ENCODE measurements at places on chromosomes 3 and 15. TPM values are rescaled to one million over a fixed set of nuclear protein-coding genes. Genes with fewer than 3 reads are reported as not detected.

Gene AADAC
- not detected for total RNA-seq

Gene NEIL1
- 79.5 TPM for total RNA-seq

DNA sequence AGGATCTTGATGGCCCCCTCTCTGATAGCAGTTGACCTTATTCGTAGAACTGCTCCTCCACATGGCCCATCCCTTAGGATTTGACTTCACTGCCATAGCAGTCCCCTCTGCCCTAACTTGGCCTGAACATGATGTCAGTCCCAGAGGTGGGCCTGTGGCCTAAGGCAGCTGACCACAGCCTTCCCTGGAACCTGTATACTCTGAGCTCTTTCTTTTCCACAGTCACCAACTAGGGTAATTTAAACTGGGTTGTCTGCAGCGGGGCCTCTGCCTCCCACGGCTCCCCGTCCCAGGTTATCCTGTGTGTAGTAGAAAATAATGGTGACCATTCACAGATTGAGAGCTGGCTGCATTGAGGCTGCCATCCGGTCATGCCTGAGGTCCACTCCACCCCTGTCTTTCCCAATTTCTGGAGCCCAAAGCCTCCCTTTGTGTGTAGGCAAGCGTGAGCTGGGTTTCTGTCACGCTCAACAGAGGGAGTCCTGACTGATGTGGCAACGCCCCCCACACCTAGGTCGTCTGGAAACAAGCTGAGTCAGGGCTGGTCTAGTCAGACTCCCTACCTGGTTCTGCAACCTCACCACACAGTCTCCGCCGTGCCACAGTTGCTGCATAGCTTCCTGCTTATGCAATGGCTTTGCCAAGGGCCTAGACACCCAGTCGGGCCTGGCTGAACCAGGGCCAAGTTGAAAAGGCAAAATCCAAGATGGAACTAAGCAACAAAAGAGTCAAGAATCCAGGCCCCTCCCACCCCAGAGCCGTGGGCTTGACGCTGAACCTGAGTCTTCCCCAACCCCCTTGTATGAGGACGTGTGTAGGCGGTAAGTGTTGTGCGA is 284.5 kb downstream of the XXYLT1 start:
- H3K4me1 ChIP-seq = peaks cover 3% of the 10 kb centered on the region
- DNase-seq = no peak
- H3K27me3 ChIP-seq = no peaks in the 10 kb centered on the region
- H3K36me3 ChIP-seq = no peaks in the 10 kb centered on the region
- H3K27ac ChIP-seq = no peak overlapping the region
- H3K4me3 ChIP-seq = no peak overlapping the region

DNA sequence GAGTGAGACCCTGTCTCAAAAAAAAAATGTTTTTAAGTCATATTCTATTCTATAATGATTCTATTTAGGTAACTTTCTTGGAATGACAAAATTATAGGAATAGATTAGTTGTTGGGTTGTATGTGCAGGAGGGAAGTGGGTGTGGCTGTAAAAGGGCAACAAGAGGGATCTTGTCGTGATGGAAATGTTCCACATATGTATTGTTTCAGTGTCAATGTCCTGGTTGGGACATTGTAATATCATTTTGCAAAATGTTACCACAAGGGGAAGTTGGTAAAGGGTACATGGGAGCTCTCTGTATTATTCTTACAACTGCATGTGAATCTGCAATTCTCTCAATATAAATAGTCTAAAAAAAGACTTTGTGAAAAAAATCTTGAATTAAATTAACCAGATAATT is 14.3 kb upstream of the ABHD5 start:
- no peak overlapping the region for H3K4me3 ChIP-seq
- DNase-seq = no peak
- no peak overlapping the region for H3K27ac ChIP-seq

GRCh38 chr3:134928392-134928791 is 133.3 kb downstream of the EPHB1 start:
- no peak for DNase-seq
- H3K27me3 ChIP-seq = no peaks in the 10 kb centered on the region
- H3K36me3 ChIP-seq = no peaks in the 10 kb centered on the region
- no peak overlapping the region for H3K27ac ChIP-seq
- no peak overlapping the region for H3K4me3 ChIP-seq
- no peaks in the 10 kb centered on the region for H3K4me1 ChIP-seq

- no peak for DNase-seq
- no peaks in the 10 kb centered on the region for H3K27me3 ChIP-seq
- no peak overlapping the region for H3K27ac ChIP-seq
- H3K4me3 ChIP-seq = no peak overlapping the region
- H3K36me3 ChIP-seq = no peaks in the 10 kb centered on the region
Observed at GRCh38 chr15:76200083-76200465, 111.2 kb downstream of the ETFA start.

GRCh38 chr15:66103293-66103590 is 150.3 kb downstream of the MEGF11 start:
- H3K27ac ChIP-seq = no peak overlapping the region
- H3K27me3 ChIP-seq = no peaks in the 10 kb centered on the region

GRCh38 chr15:57082054-57082728 is 163.7 kb downstream of the TCF12 start:
- H3K27me3 ChIP-seq = no peaks in the 10 kb centered on the region
- H3K36me3 ChIP-seq = no peaks in the 10 kb centered on the region
- no peak overlapping the region for H3K27ac ChIP-seq
- H3K4me1 ChIP-seq = no peaks in the 10 kb centered on the region
- H3K4me3 ChIP-seq = no peak overlapping the region

Gene PRICKLE2
- 11.9 TPM for total RNA-seq

Gene PPP2R3A
- total RNA-seq = 25.9 TPM

Gene EBLN2
- 0.82 TPM for total RNA-seq

Gene SPPL2A
- 129 TPM for total RNA-seq

- no peaks in the 10 kb centered on the region for H3K4me1 ChIP-seq
- DNase-seq = no peak
- no peak overlapping the region for H3K4me3 ChIP-seq
- H3K36me3 ChIP-seq = no peaks in the 10 kb centered on the region
- H3K27ac ChIP-seq = no peak overlapping the region
Observed at GRCh38 chr15:94600505-94600904, 369.1 kb downstream of the MCTP2 start.

- H3K27ac ChIP-seq = no peak overlapping the region
- H3K27me3 ChIP-seq = no peaks in the 10 kb centered on the region
- H3K36me3 ChIP-seq = no peaks in the 10 kb centered on the region
Observed at GRCh38 chr15:74893627-74894026, 3.8 kb downstream of the MPI start.

Gene MKRN2
- total RNA-seq = 54.5 TPM

All from prostate gland (tissue), 2 donors.